ENCODE measurements at places on chromosomes 3 and 15.

- DNase-seq, result no peak
Measured at GRCh38 chr3:157406394-157406793, 30.3 kb upstream of the PTX3 start.

GRCh38 chr3:11236588-11237461 is 35.4 kb upstream of the ATG7 start:
- peak; percentile 88 for DNase-seq

GRCh38 chr3:165538166-165538565 is 299.1 kb downstream of the BCHE start:
- DNase-seq, result no peak

- DNase-seq, result no peak
Measured at GRCh38 chr3:4534906-4535305, 41.8 kb downstream of the ITPR1 start.

DNA sequence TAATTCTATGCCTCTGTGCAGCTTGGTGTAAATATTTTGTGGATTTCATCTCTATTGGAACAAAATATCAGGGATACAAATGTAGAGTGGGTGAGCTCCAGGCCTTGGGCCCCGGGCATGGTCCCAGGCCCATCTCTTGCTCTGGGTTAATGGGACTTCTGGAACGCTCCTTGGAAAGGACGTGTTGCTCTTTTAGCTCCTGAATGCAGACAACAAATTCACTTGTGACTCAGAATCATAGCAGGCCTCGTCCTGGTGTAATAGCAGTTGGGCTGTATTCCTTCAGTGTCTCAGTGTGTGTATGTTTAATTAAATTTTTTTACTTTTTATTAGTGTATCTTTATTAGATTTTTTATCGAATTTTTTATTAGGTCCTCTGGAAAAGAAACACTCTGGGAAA is 266.7 kb upstream of the C2CD4B start:
- DNase-seq, result no peak

- no peak for DNase-seq
Measured at GRCh38 chr3:46833346-46834300, 29.6 kb downstream of the MYL3 start.

DNA sequence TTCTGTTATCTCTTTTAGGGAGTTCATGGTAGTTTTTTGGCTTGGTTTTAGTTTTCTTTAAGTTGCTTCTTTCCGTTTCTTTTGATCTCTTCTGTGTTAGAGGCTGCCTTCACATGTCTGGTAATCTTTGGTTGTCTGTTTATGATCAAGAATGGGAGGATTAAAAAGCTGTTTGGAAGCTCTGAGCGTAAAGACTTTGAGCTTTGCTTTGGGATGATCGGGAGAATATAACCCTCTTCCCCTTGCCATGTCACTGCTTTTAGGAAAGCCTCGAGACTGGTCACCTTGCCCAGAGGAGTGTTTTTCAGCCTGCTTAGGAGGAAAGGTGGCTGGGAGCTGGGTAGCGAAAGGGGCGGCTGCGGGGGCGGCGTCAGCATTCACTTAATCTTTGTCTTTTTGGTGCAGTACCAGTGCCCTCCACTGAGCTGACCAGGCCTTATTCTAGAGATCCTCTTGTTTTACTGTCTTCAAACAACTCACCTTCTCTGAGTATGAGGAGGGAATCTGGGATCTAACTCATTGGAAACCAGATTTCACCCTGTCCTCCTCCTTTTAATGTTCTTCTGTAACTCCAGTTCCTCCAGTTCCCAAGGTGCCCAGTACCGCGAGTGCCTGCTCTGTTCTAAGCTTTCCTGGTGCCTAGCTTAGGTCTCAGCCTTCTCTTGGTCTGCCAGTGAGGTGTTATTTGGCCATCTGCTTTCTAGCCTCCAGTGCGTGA is 15.5 kb downstream of the TATDN2 start:
- peak; percentile 83 for DNase-seq

GRCh38 chr15:36644191-36644896 is 64.9 kb downstream of the CDIN1 start:
- DNase-seq, result no peak

DNA sequence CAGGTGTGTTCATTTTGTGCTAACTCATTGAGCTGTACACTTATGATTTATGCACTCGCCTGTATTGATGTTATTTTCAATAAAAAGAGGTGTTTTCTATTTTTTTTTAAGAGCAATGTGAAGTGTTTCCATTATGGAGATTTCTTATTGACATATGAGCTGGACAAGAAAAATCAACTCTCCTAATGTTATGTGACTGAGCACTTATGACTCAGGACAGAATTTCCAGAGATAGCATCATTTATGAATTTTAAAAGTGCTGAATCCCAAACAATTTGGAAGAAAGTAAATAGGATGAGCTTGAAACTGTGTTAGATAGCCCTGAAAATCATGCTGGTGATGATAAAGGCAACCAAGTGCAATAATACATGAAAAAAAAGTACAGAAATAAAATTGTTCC is 118.9 kb downstream of the RFTN1 start:
- no peak for DNase-seq

GRCh38 chr3:14537590-14538450 is 2.3 kb downstream of the GRIP2 start:
- peak; percentile 13 for DNase-seq

GRCh38 chr15:69320977-69321554 is 22.4 kb downstream of the PAQR5 start:
- no peak for DNase-seq

DNA sequence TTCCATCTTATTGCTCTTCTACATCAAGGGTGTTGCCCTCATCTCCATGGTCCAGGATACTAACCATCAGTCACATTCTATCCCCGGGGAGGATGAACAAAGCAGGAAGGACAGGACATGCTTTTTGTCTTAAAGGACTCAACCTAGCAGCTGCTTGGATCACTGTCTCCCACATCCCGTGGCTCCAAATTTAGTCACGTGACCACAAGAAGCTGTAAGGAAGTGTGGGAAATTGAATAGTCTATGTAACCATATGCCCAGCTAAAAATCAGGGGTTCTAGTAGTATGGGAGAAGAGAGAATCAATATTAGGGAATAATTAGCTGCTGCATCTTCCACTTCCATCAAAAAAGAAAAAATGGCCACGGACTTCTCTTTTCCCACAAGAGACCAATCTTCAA is 18.2 kb upstream of the CMSS1 start:
- DNase-seq, result no peak

DNA sequence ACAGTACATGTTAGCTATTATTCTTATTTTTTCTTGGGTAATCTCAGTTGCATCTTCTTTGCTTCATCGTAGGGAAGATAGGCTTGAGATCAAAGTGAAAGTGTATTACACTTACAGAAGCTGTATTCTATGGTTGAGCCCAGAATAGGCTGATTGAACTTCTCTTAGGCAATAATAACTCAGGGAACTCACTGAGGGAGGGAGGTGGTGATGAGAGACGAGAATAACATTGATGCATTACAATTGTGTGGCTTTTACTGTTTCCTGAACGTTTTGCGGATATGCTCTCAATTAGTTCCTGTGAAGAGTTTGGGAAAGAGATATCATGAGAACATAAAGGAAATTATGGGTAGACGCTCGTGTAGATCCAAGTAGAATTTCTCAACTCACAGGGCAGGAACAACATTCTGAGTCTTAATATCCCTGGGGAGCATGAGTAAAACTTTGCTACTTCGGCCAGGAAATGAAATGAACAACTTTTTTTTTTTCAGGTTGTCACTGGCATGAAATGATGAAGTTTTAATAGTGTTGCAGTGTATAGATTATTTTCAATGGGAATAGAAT is 302.2 kb downstream of the TUSC7 start:
- DNase-seq, result no peak

DNA sequence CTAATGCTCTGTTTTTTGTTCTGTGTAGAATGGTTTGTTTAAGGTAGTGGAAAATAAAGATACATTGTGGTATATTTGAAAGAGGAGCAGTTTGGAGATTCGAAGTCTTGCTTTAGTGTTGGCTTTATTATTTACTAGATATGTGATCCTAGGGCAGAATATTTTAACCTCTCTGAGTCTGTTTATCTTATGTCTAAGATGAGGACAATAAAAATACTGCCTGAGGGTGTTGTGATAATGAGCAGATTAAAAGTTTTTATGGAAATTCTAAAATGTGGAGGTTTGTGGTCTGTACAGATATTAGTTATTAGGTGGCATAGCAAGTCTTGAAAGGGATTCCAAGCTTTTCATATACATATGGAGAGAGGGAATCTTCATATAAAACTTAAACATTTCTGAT is 15.0 kb downstream of the TCF12 start:
- no peak for DNase-seq

- DNase-seq, result no peak
Measured at GRCh38 chr3:109903100-109903499, 565.8 kb upstream of the DPPA4 start.

GRCh38 chr3:183359036-183359435 is 69.4 kb downstream of the MCF2L2 start:
- no peak for DNase-seq

DNA sequence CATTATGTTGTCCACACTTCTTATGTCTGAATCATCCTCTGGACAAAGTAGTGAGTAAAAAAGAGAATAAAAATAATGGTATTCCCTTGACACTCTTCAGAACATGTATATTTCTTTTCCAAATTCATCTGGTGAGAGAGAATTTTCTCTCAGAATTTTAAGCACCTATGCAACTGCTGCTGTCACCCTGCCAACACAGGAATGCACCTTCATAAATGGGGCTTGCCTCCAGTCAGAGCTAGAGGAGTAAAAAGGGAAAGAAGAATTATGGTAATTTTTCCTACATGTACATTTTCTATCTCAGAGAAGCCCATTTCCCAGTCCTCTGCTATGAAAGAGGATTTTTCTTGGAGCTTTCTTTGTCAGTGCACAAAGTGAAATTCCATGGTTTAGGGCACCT is 92.2 kb upstream of the ALCAM start:
- no peak for DNase-seq

GRCh38 chr15:25766417-25766816 is 96.7 kb downstream of the ATP10A start:
- DNase-seq, result no peak

GRCh38 chr3:111595232-111595631 is at the start of gene ZBED2:
ZBED2 (minus strand) TSS chr3:111595346; CDS start chr3:111594201, 1,145 bp downstream.
- DNase-seq, result peak; percentile 65

DNA sequence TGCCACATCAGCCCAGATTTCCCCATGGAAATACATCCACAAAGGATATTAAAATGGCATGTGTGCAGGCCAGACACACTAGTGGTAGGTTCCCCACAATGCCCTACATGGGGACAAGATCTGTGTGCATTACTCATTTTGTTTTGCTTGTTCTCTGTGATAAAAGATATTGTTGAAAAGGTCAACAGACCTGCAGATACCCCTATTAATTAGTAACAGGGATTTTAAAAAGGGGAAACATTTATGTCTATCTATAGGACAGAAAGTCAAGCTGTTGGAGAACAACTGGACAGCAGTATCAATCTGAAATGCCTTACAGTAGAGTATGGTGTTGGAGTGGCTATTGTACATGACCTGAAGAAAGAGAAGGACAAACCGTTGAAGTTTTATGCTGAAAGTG is 596.0 kb upstream of the GRM7 start:
- no peak for DNase-seq

- DNase-seq, result no peak
Measured at GRCh38 chr3:16510620-16511319, 2.7 kb downstream of the RFTN1 start.

- no peak for DNase-seq
Measured at GRCh38 chr3:129663930-129664646, 57.6 kb upstream of the PLXND1 start.

GRCh38 chr3:87973906-87974305 is 84.9 kb downstream of the CGGBP1 start:
- no peak for DNase-seq

DNA sequence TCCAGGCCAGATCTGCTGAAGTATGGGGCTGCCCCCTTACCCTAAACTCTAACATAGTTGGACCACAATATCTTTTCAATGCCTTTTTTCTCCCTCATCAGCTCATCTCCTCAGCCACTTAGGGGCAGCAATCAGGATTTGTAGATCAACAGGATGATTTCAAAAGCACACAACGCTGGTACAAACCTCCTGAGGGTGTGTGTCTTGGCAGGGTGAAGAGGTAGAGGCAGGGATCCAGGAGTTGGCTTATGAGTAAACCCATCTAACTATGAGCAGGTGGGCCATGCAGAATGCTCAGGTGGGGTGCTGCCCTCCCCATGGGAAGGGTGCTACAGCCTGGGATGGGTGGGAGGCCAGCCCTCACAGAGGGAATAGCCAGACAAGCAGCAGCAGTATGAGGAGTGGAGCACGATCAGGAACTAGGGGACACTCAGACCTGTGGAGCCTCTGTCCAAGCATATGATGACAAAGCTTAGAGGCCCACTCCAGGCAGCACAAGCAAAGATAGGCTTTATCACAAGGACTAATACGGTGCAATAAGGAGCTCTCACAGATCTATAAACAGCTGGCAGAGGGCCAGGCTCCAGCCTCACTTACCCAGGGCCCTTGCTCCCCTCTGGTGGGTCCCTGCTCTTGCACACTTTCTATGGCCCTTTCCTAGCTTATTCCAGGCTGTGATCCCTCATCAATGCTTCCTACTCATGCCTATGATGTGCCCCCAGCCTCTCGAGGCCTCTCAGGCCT is 32.2 kb downstream of the IL20RB start:
- no peak for DNase-seq

DNA sequence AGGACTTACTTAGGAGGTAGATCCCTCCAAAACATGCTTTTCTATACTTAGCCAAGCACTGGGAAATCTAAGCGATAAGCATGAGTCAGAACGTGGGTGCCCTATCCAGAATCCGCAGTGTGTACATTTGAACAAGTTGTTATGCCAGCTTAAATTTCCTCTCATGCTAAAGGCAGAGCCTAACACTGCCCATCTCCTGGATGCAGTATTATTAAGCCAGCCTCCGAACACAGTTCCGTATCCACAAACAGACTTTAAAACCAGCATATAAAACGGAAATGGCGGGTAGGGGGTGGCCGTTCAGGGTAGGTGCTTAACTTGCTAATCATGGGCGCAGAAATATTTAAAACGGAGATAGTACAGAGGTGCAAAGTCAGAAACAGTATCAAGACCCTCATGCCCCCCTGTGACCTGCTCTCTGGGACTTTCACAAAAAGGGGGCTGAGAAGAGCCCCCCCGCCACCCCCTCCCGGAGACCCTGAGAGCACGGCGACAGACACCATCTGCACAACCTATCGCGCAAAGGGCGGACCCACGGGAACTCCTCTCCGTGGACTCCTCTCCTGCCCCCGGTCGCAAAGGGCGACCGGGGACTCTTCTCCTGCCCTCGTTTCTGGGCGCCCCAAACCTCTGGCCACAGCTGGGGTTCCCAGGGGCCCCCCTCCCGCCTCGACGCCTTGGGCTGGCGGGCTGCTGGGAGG is 889 bp upstream of the LRRIQ4 start:
- peak; percentile 28 for DNase-seq

DNA sequence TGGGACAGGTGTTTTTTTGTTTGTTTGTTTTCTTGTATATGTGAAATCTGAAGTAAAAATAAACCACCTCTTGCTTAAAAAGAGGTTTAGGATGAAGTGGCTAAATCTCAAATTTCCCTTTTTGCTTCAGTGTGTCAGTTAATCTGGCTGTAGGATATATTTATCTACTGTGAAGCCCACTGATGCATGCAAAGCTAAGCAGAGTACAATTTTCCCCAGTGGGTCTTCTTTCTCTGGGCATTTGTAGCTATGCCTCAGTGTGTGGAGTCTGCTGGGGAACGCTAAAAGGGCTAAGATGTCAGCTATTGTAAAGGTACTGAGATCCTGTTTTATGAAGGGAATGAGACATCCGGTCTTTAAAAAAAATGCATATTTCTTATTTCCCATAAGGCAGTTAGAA is 190.6 kb downstream of the TCF12 start:
- DNase-seq, result no peak
